ENCODE measurements at places on chromosomes 5 and 9.

GRCh38 chr5:73376618-73377170 is 71.9 kb downstream of the FOXD1 start:
- no peak for DNase-seq

DNA sequence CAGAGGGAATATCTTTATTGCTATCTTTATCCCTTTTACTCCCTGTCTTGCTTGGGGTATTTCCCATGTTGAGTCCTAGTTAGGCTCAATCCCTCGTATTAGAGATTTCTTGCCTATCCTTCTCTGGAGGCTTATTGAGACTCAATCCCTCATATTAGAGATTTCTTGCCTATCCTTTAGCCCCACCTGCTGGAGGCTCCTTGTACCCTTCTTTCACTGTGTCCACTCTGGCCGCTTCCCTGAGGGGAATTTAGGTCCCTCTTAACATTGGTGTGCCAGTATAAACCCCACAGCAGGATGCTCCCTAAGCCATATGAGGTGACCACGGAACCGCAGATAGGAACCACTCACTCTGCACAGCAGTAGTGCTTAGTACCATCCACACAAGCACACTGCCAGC is 110.7 kb upstream of the MAMDC2 start:
- no peak for DNase-seq

DNA sequence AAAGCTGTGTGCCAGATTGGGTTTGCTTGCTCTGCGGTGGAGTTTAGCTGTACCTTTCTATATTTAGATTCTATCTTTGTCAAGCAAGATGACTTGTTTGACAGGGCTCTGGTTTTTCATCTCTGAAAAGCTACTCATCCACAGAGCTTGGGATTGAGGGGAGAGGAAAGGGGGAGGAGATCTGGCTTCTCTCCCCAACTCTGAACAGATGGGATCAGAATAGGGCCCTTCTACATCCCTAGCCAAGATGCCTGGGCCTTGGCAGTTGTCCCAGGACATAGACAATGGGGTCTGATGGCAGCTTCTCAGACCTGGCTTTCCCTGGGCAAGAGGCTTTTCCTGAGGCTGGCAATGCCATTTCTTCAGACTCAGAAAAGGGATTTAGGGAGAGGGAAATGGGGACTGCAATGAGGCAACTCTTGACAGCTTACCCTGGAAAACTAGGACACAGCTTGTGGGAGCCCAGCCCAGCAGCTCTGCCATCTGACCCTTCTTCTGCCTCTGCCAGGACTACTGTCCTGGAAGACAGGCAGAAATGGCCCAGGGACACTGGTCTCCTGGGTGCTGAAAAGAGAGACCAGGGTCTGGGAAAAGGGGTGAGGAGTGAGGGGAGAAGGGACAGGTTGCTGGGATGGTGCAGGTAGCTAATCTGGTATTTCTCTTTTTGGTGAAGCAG is 50.2 kb upstream of the ASTN2 start:
- DNase-seq: no peak

GRCh38 chr9:87844506-87844905 is 38.2 kb upstream of the SPATA31E1 start:
- DNase-seq: no peak

DNA sequence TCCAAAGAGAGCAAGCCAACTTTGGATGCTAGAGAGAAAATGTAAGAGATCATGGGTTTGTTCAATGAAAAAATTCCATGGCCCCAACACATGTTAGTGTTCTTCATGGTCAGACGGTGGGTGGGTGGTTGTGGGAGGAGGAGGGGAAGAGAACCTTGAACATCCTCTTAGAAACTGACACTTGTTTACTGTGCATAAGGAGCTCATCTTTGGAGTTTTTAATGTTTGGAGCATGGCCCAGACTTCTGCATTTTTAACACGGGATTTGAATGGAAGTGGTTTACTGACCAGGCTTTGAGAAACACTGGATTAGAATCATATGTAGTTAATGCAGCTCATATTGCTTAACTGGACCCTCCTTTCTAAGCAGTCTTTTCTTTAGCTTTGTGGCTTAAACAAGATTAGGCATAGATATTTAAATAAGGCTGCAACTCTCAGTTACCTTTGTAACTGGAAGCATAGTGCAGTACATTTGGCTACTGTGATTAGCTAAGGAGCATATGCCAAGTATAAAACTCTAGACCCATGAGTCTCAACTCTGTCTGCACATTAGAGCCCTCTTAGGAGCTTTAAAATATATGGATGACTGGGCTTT is 60.1 kb downstream of the FOCAD start:
- DNase-seq: no peak

DNA sequence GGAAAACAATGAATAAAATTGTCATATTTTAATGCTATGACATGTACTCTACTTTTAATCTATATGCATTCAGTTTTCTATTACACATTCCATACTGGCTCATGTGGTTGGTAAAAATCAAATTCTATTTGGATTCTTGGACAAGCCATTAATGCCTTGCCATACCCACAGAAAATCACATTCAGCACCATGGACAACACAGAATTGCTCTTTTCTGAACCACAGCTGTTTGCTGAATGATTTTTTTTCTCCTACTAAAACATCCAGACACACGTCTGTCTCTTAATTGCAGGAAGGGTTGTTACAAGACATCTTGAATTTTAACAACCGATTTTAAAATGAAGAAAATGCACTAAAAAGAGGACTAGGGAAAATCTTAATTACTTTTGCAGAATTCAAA is 675.6 kb downstream of the BRINP1 start:
- no peak for DNase-seq

DNA sequence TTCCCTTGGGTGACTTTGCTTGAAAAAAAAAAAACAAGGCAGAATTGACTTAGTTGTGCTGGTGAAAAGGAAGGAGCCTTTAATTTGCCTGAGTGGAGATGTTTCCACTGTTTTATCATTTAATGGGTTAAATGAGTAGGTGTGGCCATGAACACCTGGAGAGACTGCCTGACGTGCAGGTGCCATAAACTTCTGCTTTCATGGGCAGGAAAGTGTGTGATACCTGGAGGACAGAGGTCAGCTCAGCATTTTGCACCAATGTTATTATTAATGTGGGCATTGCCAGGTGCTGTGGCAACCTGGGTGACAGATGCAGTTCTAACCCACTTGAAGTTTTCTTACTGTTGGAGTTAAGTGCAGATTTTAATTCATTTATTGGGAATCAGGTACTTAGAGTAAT is 145.4 kb downstream of the CD180 start:
- no peak for DNase-seq

GRCh38 chr5:65474130-65474711 is 7.5 kb downstream of the ADAMTS6 start:
- no peak for DNase-seq

- DNase-seq: no peak
Measured at GRCh38 chr5:45038366-45038987, 229.7 kb downstream of the MRPS30 start.

Data from effector CD8-positive, alpha-beta T cell (primary cell).